ENCODE measurements at places on chromosomes 1 and 21.

DNA sequence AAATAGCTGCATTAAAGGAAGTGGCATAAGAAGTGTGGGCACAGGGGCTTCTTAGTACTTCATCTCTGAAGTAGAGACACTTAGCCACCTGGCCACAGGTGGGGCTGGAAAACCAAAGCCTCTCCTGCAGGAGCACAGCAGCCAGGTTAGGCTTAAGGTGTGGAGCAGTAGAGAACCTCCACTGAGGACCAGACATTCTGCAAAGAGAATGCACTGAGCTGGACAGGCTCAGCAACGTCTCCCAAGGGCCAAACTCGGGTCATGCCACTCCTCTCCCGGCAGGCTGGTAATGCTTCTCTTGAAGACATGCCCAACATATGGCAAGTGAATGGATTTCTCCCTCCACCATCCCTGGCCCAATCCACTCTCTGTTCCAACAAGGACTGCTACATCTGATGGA lies 33.0 kb upstream of the LRRC38 start:
- DNase-seq: no peak

GRCh38 chr1:192726820-192727504 lies 81.9 kb upstream of the RGS2 start:
- no peak for DNase-seq

DNA sequence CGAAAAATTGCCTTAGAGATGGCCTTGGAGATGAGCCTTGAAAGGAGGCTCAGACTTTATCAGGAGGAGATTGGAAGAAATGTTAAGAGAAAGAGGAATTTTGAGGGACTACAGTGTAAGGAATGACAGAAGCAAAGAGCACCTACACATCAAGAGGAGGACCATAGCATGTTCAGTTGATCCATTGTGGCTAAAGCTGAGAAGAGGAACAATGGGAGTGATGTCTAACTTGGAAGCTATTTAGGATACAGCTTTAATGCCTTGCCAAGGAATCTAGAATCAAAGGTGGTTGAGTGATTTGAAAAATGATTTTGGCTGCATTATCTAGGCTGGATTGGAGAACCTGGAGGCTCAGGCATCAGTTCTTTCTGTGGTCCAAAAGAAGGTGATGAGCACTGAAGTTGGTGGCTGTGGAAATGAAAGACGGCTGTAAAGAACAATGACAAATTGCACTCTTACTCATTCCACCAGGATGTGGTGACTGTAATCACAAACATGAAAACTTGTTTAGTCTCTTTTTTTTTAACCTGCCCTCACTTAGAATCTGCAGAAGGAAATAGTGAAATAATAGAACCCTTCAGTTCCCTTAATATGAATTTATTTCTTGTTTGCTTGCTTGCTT lies 11.3 kb downstream of the FAM20B start:
- DNase-seq: no peak

- no peak for DNase-seq
Observed at GRCh38 chr21:14064296-14064645, 146.5 kb downstream of the LIPI start.

DNA sequence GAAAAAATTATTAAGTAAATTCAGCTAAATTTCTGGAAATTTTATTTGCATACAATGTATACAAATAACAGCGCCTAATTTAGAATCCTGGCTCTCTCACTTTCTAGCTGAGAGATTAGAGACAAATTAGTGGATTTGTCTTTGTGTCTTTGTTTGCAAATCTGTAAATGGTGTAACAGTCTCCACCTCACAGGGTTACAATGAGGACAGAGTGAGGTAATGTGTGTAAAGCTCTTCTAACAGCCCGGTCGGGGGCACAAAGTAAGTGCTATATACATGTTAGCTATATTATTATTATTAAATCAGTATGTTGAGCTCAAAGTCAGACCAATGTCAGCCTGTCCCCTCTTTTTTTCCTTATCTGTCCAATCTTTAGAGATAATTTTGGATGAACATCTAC lies 5.0 kb upstream of the ADAMTSL4 start:
- no peak for DNase-seq

DNA sequence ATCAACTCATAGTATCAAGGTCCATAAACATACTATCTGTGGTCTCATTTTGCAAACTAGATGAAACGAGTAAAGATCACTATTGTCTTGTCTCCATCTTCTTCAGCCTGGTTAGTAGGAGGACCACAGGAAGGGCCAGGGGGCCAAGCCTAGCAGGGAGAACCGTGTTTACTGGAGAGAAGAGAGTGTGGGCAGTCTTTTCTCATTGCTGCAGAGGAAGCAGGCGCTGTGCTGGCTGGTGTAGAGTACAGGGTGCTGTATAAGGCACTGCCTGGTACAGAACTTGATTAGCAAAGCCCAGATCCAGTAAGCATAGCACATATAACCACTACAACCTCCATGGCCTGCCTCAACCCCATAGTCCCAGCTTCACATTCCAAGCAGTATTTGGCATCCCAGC lies 10.0 kb upstream of the B4GALT3 start:
- DNase-seq: no peak

Data from stimulated activated CD4-positive, alpha-beta T cell treated with anti-CD3 and anti-CD28 coated beads, Interleukin-1b, Interleukin-23, amount 100 ng/mL, for 4 hours (primary cell).